ENCODE measurements at places on chromosomes 16 and 17.

DNA sequence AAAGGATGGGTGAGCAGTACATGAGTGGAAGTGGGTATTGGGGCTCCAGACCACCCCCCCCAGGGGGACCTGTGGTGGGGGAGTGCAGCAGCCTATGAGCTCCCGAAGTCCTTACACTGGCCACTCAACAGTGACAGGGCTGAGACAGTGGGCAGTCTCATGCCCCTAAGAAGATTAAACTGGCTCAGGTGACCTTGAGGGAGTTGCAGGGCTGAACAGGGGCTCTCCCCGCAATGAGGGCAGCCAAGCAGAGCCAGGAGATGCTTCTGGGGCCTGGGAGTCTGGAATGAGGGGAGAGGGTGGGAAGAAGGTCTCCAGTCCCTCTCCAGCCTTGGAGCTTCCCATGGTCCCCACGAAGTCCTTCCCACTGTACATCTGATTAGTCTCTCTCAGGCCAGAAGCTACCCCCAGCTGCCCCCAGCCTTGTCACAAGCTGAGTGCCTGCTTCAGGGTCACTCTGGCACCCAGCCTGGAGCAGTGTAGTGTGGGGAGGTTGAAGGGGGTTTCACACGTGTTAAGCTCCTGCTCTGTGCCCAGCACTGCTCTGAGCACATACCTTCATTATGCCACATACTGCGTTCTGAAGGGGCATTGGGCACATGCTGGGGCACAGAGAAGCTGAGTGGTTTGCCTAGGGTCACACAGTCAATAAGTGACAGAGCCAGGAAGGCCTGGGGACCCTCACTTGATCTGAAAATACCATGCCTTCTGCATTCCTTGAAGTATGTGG, 1.0 kb upstream of the CDH16 start:
- no peak for DNase-seq

DNA sequence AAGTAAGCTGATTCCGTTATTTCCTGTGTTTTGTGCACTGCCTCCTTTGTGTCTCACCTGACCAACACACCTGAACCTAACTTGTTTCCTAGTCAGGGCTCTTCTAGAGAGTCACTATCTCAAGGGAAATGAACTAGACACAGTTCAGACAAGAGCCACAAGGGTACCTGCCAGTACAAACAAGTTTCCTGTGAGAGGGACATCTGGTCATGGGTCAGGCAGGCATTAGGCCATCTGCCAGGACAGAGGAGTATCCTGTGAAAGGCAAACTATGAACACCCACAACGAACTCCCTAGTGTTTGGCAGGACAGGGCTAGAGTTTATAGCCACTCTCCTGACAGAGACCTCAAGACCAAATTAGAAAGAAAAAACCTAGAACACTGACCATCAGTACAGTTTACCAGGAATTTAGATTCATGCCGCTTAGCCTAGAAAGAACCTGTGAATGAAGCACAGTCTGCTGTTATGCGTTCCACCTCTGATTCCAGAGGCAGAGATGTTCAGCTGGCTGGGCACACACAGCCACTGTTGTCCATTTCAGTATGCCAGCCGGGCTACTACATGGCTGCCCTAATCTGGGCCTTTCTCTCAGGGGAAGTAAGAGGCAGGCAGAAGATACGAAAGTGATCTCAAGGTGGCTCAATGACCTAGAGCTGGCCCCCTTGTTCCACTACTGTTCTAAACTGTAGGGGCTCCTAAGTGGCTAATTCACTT, 20.7 kb upstream of the GLG1 start:
- no peak for DNase-seq

- peak; percentile 50 for DNase-seq
These were observed 113.4 kb downstream of the ENGASE start for GRCh38 chr17:79188048-79188447.

GRCh38 chr17:55969562-55970324, 183.5 kb upstream of the ANKFN1 start:
- DNase-seq: no peak

DNA sequence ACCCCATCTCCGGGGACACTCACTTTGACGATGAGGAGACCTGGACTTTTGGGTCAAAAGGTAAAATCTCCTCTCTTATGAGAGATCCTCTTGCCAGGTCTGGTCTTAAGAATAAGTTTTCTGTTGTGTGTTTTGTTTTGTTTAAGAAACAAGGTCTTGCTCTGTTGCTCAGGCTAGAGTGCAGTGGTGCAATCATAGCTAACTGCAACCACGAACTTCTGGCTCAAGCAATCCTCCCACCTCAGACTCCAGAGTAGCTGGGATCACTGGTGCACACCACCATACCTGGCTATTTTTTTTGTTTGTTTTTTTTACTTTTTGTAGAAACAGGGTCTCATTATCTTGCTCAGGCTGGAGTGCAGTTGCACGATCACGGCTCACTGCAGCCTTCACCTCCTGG, 4.1 kb downstream of the MMP25 start:
- DNase-seq: no peak

GRCh38 chr16:89749637-89750036, 28.3 kb downstream of the ZNF276 start:
- no peak for DNase-seq

DNA sequence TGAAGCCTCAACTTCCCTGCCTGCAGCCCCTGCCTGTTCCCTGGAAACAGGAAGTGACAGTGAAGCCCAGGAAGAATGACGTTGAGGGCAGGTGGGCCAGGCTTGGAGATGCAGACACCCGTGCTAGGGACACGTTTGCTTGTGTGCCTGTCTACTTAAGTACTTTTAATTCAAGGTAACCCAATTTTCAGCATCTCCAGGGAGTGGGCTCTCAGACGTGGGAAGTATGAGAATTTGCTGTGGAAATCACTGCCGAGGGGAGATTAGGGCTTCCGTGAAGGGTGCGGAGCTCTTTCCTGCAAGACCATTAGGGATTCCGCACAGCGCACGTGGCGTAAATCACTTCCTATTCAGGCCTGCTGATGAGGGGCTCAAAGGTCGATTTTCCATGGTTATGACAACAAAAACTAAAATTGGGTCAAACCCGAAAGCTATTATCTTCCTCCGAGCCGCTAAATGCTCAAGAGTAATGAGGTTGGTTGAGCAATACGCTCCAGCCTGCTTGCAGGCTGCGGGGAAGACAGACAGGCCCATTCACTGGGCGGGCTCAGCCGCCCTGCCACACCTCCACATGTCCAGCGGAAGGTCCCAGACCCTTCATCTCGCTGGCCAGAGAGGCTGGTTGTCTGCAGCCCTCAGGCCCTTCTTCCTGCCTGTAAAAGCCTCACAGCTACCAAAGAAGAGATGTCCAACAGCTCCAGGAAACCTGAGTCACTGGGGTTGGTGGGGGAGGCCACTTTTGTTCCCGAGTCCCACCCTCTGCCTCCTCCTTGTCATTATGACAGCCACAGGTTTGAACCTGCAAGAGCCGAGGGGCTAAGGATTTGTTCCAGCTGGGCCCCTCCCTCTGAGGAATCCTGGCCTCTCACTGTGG, 109.9 kb downstream of the RBFOX3 start:
- DNase-seq: no peak

Data from A549 (cell line).